Renal cortex interstitium (tissue), 15 donors: ENCODE measurements at places on chromosomes 16 and 17.

DNA sequence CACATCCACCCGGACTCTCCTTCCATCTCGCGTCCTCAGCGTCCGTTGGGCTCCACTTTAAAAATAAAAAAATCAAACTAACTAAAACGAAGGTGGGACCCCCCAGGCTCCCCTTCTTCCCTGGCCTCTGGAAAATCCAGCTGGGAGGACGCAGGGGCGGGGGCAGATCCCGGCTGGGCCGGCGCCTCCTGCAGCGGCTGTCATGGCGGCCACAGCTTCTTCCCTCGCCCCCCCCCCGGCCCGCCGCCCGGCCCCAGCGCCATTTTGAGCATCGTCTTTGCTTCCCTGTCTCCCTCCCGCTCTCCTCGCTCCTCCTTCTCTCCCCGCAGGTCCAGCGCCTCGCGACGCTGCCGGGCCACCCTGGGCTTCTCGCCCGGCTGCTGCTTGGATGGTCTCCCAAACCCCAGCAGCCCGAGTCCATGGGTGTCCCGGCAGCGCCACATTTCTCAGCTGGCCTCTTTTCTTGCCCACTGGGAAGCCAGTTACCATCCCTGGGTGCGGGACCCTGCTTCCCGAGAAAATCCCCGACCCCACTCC is 3.3 kb downstream of the HOXB2 start:
- no peak for DNase-seq

GRCh38 chr17:7004398-7005253 is 7.8 kb upstream of the RNASEK start:
- no peak for DNase-seq

GRCh38 chr17:37844158-37844976 is 79.8 kb upstream of the TBC1D3K start:
- DNase-seq: no peak

GRCh38 chr17:6454495-6455320 is 10.5 kb downstream of the PIMREG start:
- DNase-seq: no peak

DNA sequence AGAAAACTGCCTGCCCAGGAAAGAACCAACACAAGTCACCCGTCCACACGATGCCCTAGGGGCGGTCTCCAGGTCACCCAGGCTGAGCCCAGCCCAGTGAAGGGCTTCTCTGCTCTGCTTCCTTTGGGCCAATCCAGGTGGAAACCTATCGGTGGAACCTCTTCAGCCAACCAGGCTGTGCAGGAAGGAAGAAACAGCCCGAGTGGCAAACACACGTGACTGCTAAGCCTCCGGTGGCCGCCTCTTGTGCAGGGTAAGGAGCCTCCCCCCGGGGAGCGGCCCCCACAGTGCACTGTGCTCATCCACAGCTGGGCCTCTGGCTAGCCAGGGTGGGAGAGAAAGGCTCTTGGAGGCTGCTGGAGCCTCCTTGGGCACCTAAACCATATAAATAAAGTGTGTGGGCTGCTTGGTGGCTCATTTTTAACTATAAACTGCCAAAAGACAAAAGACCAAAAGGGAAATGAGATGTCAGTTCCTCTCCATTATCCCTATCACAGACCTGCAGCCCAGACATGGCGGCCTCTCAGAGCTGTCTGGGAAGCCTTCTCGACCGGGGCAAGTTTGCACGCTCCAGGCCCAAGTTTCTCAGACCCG is 2.4 kb downstream of the RTN4RL1 start:
- no peak for DNase-seq

- no peak for DNase-seq
Measured at GRCh38 chr16:79664407-79664806, 63.9 kb upstream of the MAF start.

- no peak for DNase-seq
Measured at GRCh38 chr17:38605841-38606645, at the start of gene SRCIN1. Gene SRCIN1 (minus strand): TSS chr17:38605952. CDS start chr17:38605705, 247 bp downstream.

DNA sequence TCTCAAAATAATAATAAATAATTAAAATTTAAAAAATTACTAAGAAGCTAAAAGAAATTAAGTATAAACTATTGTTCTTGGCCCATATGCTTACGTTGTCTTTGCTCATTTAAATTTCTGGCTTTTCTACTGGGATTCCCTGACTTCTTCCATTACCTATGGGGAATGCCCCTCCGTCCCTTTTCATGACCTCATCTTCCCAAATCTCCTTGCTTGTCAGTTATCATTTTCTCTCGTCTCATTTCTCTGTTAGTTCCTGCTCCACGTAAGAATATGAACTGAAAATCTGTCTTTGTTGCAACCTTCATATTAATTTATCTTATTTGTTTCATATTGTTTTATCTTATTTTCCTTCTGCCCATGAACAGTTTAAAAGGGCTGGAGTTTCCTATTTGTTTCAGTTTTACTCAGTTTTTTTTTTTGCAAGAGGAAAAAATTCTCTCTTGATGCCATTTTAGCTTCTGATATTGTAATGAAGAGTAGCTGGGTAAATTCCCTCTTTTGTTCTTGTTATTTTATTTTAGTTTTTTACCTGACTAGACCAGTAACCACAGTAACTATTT is 2.5 kb upstream of the DNAJA2 start:
- DNase-seq: no peak

GRCh38 chr16:22683730-22684573 is 130.0 kb upstream of the HS3ST2 start:
- no peak for DNase-seq

- DNase-seq: no peak
Measured at GRCh38 chr17:5034651-5035050, 575 bp downstream of the SLC52A1 start.

DNA sequence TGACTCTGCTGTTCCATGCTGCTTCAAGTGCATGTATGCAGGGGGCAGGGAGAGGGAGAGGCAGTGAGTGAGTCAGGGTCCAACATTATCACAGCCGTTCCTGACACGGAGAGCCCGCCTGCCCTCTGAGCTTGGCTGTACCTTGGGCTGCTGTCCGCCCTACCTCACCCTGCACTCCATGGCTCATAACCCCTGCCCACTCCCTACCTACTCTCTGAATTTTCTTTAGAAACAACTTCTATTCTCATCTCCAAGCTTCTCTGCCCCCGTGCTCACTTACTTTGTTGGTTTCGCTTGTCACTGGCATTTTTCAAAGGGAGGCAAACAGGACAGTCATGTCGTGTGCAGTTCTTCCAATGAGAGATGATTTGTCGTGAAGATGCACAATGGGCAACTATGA is 74.4 kb upstream of the TRAP1 start:
- no peak for DNase-seq

DNA sequence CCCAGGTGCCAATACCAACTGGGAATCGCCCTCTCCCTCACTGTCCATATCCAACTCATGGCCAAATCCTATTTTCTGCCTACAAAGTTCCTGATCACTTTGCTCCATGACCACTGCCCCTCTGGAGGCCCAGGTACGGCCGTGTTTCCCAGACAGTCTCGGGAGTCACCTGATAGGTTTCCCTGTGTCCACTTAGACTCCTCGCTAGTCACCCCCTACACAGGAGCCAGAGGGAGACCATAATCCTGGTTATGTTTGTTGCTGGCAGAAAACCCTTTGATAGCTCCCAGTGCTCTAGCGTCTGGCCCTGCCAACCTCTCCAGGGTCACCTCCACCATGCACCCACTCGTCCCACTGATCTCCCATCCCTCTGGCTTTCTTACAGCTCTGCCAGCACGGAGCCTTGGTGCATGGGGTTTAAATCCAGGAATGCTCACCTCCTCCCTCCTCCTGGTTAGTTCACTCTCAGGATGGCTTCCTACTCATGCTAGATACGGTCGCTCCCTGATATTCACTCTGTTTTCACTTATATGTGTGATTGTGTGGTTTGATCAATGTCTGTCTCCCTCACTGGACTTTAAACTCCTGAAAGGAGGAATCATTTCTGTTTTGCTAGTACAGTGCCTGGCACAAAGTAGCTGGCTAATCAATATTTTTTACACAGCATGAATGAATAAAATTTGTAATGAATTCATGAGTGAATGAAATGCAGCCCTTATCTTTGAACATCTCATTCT is 7.5 kb upstream of the CALB2 start:
- DNase-seq: no peak

DNA sequence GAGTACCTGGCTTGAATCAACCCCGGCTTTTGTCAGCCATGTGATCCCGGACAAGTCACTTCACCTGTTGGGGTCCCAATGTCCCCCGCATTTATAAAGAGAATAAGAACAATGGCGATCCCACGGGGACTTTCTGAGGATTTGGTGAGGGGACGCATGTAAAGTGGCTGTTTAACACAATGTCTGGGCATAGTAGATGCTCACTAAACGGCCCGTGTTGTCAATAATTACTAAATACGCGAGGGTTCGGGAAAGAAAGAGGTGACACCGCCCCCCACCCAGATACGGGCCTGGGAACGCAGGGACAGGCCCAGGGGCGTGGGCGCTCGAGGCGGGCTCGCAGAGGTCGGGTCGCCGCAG is 1.8 kb downstream of the SYNGR3 start:
- DNase-seq: no peak

GRCh38 chr16:23082161-23082788 is 67.0 kb downstream of the USP31 start:
- DNase-seq: no peak

DNA sequence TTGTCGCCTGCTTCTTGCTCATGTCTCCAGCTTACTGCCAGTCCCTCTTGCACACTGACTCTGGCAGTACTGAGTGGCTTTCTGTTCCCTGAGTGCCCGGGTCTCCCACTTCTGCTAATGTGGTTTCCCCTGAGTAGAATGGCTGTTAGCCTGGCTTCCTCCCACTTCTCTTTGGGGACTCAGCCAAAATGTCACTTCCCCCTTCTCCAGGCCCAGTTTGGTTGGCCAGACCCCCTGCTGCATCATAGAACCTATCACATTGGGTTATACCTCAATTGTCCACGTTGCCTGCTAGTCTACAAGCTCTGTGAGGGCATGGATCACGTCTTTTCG is 304.4 kb downstream of the HS3ST3B1 start:
- no peak for DNase-seq

DNA sequence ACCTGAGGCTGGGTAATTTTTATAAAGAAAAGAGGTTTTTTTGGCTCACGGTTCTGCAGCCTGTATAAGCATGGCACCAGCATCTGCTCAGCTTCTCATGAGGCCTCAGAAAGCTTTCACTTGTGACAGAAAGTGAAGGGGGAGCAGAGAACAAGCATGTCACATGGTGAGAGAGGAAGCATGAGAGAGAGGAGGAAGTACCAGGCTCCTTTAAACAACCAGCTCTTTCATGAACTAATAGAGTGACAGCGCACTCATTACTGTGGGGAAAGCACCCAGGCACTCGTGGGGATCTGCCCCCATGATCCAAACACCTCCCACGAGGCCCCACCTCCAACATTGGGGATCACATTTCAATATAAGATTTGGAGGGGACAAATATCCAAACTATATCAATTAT is 86.8 kb downstream of the USP32 start:
- DNase-seq: no peak

DNA sequence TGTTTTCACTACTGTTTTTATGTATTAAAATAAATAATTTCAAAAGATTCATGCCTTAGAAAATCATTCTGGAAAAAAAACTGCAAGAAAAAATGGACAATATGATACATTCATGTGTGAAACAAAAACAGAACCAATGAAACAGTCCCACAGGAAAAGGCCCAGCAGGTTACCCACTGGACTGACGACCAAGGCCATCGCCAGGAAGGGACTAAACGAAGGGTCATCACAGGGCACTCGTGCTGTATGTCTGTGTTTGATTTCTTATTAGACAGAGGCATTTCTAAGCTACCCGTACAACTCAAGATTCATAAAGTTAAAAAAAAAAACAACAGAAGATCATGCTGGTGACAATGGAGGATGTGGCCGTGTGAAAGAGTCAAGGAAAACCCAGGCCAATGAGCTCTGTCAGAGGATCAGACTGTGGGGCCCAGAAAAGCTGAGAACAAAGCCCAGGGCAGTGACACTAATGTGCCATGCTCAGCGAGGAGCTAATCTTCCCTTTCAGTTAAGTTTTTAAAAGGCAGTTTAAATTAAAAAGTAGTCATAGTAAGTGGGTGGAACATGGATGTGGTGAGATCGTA is 31.8 kb downstream of the NSMCE1 start:
- no peak for DNase-seq

DNA sequence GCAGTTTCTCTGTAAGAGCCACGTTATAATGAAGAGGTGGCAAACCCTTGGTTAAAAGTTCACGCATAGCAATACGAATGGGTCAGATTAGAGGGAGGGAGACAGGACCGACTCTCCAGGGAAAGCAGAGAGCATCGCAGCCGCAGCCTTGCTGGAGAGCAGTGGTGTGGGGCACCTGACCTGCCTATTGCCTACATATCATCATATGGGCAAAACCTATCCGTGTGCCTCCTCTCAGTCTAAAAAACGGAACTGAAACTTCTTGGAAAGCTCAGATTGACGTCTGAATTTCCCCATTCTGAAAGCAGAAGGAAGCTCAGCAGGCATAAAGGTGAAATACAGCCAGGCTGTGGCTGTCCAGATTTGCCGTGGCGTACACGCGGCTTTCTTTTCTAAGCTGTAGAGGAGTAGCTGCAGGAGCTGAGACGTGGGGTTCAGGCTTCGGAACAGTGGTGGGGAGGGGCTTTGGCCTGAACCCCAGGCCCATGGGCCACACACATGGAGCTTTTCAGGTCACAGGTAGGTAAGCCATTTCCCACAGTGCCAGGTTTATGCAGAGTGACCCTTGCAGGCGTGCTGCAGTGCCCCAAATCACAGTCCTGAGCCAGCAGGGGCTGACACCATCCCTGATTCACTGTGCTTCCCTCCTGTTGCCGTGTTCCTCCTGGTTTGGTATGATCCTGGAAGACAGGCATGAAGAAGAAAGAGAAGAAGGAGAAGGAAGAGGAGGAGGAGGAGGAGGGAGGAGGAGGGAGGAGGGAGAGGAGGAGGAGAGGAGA is 41.6 kb upstream of the TNRC6C start:
- no peak for DNase-seq

GRCh38 chr17:2054512-2055291 is at the start of gene HIC1:
Gene HIC1 (plus strand): TSS chr17:2055103. CDS start chr17:2056691, 1,588 bp downstream.
- DNase-seq: no peak

- DNase-seq: no peak
Measured at GRCh38 chr17:44043272-44043696, 23.2 kb downstream of the LSM12 start.
